ENCODE measurements at places on chromosomes 2 and 18.

DNA sequence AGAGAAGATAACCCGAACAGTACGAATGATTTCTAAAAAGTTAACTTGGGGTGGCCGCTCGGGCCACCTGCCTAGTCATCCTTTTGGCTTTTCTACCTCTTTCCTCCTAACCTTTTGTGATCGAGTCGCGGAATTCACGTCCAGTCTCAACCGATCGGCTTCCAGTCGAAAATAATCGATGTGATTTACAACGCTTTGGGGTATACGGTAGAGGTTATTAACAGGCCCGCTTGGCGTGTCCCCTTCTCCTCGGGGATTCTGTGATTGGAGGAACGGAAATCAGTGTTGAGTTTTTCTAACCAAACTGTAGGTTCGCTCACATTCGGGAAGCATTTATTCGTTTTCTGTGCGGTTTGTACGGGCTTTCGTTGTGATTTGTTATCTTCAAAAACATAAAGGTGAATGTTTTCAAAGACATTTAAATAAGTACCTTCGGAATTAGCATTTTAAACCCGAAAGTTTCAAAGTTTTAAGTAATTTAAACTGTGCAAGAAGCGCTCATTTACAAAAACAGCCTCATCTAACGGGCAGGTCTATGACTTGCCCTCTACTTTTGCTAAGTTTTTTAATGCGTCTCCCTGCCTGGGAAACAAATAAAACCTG lies 588 bp upstream of the FOXI3 start:
- peak; percentile 38 for DNase-seq

DNA sequence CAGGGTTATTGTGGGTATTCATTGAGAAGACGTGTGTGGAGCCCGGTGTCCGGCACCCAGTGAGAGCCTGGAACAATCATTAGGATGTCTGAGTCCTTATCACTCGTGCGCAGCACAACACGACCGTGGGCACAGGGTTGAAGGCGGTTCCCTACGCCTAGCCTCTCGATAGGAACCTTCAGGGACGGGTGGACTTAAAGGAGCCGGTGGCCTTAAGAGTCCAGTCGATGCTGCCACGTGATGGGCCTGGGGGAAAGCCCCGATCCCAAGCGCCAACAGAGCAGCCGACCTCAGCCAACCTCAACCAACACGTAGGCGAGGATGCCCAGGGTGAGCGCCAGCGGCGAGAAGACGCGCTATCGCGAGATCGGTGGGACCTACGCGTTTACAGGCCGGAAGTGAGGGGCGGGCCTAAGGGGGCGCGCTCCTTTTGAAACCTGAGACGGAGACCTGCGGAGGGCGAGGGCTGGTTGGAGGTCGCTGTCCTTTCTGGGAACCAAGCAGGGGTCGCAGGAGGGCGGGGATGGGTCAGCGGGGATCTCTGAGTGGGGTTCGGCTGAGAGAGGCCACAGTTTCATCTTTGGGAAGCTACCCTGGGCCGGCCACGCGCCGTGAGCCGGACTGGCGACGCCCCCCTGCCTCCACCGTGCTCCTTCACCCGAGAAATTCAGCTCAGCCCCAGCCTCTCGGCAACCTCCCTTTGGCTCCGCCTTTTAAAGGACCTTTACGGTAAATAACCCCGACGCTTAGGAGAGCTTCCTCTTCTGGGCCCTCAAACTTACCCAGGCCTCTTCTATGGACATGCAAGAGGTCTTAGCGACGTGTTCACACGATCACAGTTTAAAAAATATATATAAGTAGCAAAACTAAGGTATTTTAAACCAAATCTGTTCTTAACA lies 28.3 kb downstream of the WNT10A start:
- peak; percentile 91 for DNase-seq

DNA sequence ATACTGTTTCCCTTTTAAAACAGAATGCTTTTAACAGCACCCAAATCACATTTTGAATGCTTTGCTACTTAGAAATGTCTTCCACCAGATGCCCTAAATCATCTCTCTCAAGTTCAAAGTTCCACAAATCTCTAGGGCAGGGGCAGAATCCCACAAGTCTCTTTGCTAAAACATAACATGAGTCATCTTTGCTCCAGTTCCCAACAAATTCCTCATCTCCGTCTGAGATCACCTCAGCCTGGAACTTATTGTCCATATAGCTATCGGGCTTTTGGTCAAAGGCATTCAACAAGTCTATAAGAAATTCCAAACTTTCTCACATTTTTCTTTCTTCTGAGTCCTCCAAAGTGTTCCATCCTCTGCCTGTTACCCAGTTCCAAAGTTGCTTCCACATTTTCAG lies 1374.5 kb upstream of the NXPH2 start:
- DNase-seq = no peak

DNA sequence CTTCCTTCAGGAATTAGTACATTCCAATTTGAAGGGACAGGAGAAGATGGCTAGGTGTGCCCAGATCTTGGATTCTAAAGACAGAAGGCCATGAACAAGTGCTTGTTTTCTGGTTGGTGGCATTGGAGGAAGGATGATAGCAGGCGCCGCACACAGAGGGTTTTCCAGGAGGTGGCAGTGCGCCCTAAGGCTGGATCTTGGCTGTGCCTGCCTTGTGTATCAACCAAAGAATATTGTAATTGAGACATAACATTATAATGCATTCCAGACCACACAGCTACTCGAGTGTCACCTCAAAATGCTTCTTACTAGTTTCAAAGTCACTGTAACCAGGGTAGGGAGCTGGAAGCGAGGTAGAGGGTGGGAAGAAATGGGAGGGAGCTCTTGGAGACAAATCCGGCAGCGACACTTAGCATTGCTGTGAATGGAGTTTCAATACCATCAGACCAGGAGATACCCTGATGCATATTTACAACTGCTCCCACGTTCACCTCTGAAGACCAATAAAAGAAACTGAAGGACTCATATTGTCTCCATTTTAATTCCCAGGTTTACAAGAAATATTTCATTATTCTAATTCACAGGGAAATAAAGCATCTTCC lies 42.5 kb downstream of the CPO start:
- peak; percentile 85 for DNase-seq

DNA sequence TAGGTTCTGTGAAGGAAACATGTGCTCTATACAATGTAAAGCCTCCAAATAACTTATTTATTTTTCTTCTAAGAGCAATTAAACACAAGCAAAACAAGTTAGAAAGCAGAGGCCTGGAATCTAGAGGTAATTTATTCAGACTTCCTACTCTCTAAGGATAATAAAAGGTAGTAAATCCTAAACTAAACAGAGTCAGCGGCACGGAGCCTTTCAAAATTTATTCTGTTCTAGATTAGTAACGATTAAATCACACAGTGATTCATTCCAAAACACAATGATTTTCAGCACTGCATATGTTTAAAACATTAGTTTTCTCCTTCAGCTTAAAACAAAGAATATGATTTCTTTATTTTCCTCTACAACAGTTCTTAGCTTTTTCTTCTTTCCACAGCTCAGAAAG lies 160.9 kb downstream of the FBXO15 start:
- DNase-seq = no peak

DNA sequence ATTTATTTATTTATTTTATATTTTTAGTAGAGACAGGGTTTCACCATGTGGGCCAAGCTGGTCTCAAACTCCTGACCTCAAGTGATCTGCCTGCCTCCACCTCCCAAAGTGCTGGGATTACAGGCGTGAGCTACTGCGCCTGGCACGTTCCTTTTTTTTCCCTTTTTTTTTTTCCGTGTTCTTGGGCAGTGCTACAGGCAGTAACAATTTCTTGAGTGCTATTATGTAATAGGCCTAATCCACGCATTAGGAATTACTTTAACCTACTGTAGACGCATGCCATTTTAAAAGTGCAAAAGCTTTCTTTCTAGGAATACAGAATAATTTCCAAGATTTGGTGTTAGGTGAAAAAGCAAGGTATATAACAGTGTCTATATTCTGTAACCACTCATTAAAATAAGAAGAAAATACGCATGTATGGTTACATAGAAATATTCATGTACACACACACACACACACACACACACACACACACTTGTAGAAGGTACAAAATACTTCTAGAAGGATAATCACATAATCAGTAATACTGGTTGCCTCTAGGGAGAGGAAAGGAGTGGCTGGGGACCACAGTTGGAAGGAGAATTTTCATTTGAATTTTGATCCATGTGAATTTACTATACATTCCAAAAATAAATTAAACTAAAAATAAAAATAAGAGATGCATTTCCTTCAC lies 92.3 kb downstream of the METTL8 start:
- DNase-seq = no peak

DNA sequence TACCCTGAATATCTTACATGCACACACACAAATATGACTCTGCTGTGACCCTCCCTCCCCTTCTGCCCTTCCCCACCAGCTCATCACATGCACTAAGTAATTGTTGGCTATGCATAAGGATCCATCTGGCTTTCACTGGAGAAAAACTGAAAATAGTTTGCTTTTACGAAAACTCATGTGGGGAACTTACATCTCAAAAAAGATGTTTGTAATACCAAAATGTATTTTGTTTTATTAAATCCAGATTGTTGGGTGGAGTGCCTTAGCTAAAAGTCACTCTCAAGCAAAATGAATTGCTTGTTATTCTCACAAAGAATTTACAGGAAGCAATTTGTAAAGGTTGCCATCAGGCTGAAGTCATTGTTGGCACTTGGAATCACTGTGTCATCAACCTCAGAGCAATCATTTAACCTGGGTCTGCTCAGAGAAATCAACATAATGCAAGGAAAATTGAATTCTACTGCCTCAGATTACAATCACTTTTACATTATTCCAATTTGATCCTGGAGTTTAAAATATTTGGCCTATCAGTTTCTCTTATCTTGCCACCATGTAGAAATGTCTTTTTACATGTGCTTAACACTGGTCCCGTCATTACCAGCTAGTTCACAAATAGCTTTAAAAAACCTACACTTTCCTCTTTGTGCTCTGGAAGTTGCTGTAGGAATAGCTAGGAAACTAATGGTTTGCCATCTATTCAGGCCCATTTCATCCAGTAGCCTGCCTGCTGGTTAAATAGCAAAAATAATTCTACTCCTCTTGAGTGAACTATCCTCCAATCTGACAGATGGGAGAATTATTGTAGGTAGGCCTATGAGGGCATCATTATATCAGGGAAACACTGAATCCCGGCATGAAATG lies 90.3 kb upstream of the TMEM17 start:
- DNase-seq = peak; percentile 55

- peak; percentile 88 for DNase-seq
These were observed 1.7 kb upstream of the PRKD3 start for GRCh38 chr2:37326285-37326684.

- no peak for DNase-seq
These were observed 32.8 kb downstream of the MSH6 start for GRCh38 chr2:47815764-47816163.

- DNase-seq = no peak
These were observed 110.0 kb upstream of the ARL4C start for GRCh38 chr2:234606896-234607295.

GRCh38 chr2:58042486-58042970 lies 4.1 kb upstream of the VRK2 start:
- DNase-seq = peak; percentile 62

DNA sequence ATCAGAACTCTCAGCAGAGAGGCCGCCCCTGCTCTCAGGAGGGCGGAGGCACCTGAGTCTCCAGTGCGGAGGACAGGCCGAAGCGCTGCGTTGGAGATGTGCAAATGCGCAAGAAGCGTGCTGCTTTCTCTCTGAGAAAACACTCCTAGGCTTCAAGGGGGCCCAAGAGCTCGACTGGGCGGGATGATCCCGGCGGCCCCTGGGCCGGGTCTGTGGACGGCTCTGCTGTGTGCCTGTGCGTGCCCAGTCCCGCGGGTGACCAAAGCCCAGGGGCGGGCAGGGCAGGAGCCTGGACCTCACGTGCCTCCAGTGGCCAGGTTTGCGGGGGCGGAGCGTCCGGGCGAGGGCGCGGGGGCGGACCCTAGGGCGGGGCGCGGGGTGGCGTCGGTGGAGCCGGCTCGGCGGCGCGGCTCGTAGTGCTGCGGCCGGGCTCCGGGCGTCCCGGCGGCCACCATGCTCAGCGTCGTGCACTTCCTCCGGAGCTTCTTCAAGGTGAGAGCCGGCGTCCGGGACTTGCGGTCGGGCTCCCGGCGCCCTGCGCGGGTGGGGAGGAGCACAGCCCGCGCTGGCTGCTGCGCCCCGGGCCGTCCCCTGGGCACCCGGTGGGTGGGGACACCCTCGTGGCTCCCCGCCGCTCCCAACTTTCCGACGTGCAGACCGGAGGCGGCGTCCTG lies at the start of gene ARHGEF4:
TSS of gene ARHGEF4 (plus strand) at position 414 of the 674 bp plus-strand sequence. CDS start at position 454, 40 bp downstream.
- DNase-seq = no peak

GRCh38 chr18:2707551-2708168 lies 52.1 kb downstream of the SMCHD1 start:
- DNase-seq = no peak

DNA sequence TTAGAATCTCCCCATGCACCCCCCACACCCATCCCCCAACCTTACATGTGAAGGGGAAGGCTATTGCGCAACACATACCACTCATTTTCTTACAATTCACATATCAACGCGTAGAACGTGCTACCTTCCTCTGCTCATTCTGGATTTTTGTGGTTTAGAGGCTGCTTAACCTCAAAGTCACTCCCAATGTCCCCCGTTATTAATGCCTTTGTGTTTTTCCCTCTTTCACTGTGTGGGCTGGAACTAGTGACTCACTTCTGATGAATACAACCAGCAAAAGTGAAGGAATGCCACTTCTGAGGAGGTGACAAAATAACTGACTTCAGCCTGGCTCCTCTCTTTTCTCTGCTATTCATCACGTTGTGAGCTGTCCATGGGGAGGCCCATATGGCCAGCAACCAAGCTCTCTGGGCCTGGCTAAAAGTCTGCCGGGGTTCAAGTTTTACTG lies 342.5 kb upstream of the NXPH2 start:
- DNase-seq = peak; percentile 2

DNA sequence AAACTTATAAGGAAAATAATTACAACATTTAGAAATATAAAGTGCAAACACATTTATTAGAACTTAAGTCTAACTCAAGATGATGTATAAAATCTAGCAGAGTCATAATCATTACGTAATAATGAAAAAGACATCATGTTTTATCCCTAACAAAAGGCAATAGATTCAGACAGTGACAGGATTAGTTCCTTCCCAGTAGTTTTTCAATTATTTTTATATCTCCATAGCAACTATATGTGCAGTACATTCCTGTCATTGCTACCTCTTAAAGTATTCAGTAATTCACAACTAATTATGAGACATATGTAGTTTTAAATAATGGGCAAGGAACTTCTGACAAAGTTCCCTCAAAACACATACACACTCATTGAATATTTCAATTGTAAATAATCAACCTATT lies 687.9 kb downstream of the CCDC85A start:
- DNase-seq = no peak

- no peak for DNase-seq
These were observed 21.3 kb downstream of the CENPO start for GRCh38 chr2:24814516-24814915.

DNA sequence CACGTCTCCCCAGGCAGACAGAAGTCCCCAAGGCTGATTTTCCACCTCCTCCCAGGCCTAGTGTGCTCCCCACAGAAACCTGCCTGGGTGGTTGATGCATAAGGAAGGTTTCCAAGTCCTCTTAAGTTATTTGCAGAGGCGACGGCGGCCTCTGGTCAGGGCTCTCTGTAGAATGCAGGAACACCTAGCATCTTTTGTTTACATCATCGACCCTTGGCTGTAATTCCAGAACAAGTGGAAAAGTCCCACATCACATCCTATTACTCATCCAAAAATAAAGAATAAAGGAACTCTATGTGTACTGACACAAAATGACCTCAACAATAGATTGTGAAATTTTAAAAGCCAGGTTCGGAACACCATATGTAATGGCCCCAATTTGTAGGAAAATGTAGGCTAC lies 211.1 kb downstream of the ALPK2 start:
- no peak for DNase-seq

GRCh38 chr2:3492951-3493614 lies 26.2 kb downstream of the ADI1 start:
- no peak for DNase-seq
